ENCODE measurements at places on chromosomes 2 and 18.

GRCh38 chr2:239674101-239674980 lies 273.5 kb upstream of the HDAC4 start:
- no peak for DNase-seq

GRCh38 chr2:129863350-129863749 lies 116.1 kb upstream of the RAB6C start:
- no peak for DNase-seq

GRCh38 chr2:104939570-104940217 lies 85.8 kb downstream of the POU3F3 start:
- DNase-seq, result no peak

DNA sequence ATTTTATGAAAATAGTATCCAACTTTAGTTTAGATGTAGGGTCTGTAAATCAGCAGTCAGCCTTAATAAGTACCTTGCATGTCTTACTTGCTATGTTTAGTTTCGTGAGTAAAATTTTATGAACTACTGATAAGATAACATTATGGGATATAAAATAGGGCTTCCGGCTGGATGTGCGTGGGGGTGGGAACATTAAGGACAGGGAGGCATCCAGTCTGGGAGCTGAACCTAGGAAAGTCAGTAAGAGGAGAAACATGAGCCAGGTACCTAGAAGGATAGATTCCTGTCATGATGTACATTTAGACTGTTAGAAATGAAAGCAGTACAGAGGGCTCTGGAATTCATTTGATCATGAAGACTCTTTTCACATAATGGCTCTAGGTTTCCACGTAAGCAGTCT lies 12.7 kb upstream of the KCNJ13 start:
- no peak for DNase-seq

- DNase-seq, result no peak
Observed at GRCh38 chr2:233513953-233514655, 52.5 kb downstream of the USP40 start.

- no peak for DNase-seq
Observed at GRCh38 chr2:28976584-28976983, 4.5 kb upstream of the TOGARAM2 start.

- DNase-seq, result no peak
Observed at GRCh38 chr2:65386989-65387388, 45.4 kb downstream of the SPRED2 start.

- DNase-seq, result peak; percentile 10
Observed at GRCh38 chr2:166375736-166376487, at the start of gene SCN9A. Gene SCN9A, minus strand, starts transcription at chr2:166375944. Its CDS starts 64,188 bp downstream, at chr2:166311756.

GRCh38 chr18:46536215-46536874 lies 120.7 kb downstream of the LOXHD1 start:
- no peak for DNase-seq

DNA sequence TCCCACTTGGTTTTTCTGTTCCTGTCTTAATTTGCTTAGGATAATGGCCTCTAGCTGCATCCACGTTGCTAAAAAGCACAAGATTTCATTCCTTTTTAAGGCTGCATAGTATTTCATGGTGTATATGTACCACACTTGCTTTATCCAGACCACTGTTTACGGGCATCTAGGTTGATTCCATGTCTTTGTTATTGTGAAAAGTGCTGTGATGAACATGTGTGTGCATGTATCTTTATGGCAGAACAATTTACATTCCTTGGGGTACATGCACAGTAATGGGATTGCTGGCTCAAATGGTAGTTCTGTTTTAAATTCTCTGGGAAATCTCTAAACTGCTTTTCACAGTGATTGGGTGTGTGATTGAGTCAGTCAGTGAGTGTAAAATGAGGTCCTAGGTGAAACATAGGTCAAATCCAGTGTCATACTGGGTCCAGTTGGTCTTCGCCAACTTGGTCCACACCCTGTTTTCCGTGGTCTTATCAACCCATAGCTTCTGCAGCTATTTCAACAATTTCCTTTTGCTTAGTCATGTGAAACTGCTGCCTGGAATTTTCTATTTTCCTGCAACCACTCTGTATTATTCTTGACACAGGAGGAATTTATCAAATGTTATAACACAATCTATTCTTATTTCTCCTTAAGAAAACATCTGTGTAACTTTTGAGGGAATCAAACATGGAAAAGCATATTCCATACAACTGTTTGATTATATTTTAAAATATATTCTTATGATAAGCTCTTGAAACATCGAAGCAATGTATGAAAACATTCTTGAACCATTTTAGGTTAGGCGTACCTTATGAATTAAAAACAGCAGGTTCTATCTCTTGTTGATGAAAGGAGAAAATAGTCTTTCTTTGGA lies 82.9 kb downstream of the ADCYAP1 start:
- peak; percentile 25 for DNase-seq

GRCh38 chr2:197857476-197858107 lies 53.2 kb downstream of the PLCL1 start:
- no peak for DNase-seq

GRCh38 chr2:29462293-29462692 lies 347.1 kb downstream of the CLIP4 start:
- no peak for DNase-seq

DNA sequence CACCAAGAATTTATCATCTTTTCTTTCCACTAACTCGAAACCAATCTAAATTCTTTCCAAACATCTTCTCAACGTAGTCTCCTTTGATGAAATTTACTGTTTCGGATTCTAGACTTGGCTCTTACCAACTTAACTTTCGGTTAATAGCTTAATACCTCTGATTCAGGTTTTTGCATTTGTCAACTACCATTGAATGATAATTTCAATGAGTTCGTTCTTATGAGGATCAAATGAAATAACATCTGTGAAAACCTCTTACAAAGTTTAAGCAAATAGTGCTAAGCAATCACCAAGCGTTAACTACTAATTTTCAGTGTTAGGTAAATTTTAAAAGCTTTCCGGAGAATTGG lies 593 bp upstream of the NRBP1 start:
- no peak for DNase-seq

DNA sequence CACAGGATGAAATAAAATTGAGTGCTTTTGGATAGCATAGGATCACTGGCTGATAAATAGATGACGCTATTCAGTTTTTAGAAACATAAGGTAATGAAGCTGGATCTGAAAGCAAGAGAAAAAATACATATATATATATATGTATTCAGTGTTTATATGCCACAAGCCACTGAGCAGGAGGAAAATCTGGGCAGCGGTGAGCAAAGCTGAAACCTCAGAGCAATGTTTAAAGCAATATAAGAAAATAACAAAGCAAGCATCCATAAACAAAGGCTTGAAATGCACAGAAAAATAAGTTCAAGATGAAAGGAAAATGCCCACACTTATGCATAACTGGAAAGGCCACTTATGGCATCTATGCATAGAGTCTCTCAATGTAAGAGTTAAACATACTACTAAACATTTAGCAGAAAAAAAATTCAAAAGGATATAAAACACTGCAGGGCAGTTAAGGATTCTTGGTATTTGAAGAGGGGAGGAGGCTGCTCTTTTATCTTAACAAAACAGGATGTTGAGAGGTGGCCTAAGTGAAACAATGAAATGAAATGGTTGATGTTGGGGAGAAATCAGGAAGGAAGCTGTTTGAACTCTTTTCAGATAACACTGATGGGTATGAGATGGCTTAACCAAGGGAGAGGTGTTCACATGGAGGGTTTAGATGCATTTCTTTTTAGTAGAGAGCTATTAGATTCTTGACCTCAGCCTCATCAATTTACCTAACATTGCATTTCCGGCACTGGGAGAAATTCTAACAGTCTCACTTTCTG lies 129.1 kb downstream of the ARHGAP15 start:
- DNase-seq, result no peak

GRCh38 chr2:128611421-128612320 lies 293.0 kb upstream of the HS6ST1 start:
- DNase-seq, result no peak

GRCh38 chr2:109563980-109564550 lies 49.7 kb downstream of the SEPTIN10 start:
- no peak for DNase-seq

GRCh38 chr2:173488861-173489260 lies 134.2 kb downstream of the CDCA7 start:
- DNase-seq, result no peak

DNA sequence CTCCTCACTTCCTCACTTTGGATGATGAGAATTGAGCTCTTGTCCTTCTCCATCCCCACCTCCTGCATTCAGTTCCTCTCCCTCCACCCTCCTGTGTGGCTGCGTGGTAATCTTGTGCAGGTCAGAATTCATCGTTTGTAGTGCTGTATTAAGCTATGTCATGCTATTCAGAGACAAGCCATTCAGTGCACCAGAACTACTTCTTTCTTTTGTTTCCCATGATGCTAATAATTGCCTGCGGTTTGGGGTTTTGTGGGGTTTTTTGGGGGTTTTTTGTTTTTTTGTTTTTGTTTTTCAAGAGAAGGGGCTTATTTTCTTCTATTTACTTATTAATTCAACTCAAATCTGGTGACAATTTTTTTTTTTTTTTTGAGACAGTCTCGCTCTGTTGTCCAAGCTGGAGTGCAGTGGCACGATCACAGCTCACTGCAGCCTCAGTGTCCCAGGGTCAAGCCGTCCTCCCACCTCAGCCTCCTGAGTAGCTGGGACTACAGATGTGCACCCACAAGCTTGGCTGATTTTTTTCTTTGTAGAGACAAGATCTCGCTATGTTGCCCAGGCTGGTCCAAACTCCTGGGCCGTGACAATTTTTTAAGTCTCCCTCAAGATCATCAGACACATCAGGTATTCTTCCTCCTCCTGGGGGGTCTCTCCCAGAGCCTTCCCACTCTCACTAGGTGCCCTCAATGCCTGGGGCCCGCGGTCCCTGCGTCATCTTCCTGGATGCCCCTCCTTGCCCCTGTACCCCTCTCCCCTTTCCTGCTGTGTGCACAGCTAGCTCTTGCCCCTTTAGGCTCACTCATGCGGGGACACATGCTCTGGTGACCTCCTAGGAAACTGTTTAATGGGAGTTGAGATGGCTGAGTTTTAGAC lies 37.8 kb downstream of the MAL start:
- DNase-seq, result no peak

DNA sequence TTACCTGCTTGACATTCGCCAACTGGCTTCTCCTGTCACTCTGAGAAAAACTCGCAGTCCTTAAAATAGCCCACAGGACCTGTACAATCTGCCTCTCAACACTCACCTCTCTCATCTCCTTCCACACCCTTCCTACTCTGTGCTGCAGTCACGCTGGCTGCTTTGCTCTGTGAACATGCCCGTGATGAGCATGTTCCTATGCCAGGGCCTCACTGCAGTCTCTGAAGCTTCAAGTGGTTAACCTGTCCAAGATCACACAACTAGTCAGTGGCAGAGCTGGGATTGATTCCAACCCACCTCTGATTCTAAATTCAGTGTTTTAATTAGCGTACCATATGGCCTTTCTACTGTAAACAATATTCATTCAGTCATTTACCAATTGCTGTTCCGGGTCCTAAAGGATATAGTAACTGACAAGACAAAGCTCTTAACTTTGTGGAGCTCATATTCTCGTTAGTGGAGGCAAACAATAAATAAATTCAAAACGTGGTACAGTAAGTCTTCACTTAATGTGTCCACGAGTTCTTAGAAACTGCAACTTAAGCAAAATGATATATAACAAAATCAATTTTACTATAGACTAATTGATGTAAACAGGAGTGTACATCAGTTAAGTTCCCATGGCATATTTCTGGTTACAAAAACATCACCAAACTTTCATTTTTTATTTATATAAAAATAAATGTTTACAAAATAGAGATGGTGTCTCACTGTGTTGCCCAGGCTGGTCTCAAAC lies 38.9 kb upstream of the FBXO11 start:
- no peak for DNase-seq

GRCh38 chr2:226772389-226773179 lies 27.0 kb downstream of the IRS1 start:
- DNase-seq, result peak; percentile 10

DNA sequence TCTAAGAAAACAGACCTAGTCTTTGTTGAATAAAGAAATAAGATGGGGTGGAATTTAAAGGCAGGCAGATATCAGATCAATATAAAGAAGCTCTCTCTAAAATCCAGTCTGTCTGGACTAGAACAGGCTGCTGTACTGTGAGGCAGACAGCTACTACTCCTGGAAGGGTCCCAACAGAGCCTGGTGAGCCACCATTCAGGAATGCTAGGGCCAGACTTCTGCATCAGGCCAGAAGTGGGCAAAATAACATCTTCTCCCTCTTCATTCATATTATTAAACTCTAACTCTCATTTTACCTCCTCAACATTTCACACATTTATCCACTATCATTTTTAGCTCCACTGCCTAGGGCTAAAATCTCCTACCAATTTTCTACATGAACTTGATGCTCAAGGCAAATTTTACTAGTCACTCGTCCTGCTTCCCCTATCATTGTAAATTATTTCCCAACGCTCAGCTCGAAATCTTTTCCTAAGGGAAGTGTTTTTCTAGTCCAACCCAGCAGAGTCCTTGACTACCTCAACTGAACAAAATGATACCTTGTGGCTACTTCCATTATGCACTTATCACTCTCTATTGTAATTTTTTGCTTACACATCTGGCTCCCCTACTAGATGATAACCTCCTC lies 45.2 kb upstream of the GLS start:
- DNase-seq, result no peak

DNA sequence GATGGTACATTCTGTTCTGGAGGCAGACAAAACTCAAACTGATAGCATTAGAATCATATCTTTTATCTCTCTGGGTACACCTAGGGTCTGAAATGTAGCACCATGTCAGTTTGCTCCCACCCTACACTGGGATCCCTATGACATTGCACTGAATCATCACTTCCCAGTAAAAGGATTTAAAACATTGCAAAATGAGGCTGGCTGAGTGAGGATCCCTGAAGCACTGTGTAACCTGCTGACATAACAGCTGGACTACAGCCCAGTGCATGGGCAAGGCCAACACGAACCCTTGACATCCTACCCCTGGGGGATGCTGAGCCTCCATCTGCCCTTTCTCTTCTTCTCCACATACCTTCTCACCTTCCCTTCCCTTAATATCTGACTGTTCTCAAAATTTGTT lies 253.2 kb downstream of the TTC32 start:
- no peak for DNase-seq

DNA sequence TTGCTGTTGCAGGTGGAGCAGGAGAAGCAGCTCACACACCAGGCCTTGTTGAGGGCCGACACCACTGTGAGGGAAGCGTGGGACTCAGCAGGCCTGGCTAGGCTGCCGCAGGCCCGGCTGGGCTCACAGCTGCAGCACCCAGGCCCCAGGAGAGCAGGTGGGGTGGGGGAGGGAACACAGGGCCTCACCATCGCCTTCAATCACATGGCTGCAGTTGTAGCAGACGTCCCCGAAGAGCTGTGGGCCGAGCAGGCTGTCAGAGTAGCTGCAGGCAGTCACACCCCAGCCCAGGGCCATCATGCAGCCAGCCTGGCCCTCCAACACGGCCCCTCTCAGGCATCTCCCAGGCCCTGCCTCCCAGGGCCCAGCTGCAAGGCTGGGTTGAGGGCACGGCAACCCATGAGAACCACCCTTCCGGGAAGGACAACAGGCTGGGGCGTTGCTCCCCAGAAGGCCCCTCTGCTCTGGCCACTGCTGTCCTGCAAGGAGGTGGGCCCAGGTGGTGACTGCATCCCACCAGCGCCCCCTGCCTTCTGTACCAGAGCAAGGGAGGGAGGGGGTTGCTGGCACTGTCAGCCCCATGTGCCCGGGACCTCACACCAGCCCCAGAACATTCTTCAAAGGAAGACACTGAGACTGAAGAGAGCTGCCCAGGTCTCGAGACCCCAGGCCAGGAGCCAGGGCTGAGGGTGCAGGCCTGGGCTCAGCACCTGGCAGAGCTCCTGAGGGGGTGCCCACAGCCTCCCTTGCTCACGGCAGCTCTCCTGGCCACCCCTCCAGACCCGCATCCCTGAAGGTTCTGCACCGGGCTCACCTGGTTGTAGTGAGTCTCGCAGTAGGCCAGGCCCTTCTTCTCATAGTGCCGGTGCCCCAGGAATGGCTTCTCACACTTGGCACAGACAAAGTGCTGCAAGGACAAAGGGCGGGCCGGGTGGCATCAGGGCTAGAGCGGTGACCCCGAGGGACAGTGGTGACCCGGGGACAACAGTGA lies 5.6 kb upstream of the GPR17 start:
- no peak for DNase-seq
